ENCODE measurements at places on chromosomes 6 and 20.

GRCh38 chr6:36752187-36752885 is 54.7 kb downstream of the RAB44 start:
- no peak for DNase-seq

- DNase-seq: no peak
These were observed 220.9 kb downstream of the RFPL4B start for GRCh38 chr6:112568066-112568465.

DNA sequence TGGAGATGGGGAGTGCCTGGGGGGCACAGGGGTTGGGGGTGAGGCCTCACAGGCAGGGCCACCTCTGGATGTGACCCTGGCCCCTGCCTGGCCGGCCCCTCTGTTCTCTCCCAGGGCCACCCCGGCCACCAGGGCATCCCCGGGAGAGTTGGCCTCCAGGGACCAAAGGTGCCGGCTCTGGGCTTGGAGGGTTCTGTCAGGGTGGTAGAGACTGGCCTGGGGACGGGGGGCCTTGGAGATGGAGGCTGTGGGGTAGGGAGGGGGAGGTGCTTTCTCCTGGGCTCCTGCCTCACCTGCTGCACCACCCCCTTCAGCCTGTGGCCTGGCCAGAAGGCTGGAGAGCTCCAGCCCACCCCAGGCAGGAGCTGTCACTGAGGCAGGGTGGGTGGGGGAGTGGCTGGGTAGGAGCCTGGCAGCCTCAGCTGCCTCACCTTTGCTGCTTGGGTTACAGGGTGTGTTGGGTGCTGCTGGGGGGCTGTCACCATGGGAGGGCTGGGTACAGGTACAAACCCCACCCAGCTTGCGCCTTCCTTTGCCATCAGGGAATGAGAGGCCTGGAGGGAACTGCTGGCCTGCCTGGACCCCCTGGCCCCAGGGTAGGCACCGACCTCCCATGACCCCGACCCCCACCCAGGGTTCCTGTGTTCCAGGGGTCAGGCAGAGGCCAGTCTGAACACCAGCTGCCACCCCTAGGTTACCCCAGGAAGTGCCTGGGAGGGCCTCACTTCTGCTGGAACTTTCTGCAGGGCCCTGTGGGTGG is 32.7 kb downstream of the COL20A1 start:
- no peak for DNase-seq

DNA sequence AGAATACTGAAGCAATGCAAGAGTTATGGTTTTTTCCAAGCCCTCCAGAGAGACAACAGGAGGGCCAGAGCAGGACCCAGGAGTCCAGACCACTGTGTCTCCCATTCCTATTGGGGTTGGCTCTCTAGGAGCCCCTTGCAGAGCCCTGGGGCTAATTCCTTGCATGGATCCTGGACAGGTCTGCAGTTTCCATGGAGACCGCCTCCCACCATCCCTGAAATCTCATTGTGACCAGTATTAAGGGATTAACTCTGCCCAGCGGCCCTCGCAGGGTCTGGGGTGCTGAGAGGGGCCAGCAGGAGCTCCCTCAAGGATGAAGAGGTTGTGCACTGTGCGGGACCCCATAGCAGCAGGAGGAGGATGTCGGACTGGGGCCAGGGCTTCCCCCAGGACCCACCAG is 34.8 kb downstream of the HNF4A start:
- no peak for DNase-seq

GRCh38 chr20:34389206-34389953 is 26.3 kb downstream of the ITCH start:
- no peak for DNase-seq

GRCh38 chr6:155261111-155261900 is 2.5 kb upstream of the CLDN20 start:
- DNase-seq: no peak

DNA sequence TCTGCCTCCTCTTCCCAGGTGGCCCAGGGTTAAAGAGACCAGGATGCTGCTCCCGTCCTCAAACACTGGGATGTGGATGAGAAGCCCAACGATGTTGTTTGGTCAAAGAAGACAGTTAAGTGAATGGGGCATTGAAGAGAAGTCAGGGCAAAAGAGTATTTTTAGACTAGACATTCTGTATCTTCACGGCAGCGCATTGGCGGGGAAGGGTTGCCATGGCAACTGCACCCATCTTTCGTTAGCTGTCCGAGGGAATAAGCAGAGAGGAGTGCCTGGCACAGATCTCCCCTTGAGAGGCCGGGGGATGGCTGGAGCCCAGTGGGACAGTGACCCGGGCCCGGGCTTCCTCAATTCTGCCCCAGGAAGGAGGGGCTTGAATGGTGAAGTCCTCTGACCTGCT is 56.4 kb upstream of the GPR31 start:
- DNase-seq: no peak

DNA sequence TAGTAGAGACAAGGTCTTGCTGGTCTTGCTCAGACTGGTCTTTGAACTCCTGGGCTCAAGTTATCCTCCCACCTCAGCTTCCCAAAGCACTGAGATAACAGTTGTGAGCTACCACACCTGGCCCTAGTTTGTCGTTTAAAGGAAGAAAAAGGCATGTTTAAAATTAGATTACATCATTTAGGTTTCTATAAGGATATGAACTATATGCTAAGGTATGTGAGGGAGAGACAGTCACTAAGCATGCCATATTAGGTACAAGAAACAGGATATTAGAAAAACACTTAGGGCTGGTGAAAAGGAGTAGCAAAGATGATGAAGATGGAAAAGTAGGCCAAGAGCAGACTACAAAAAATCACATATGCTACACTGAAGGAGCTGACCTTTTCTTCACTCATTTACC is 106.4 kb downstream of the ASCC3 start:
- no peak for DNase-seq

DNA sequence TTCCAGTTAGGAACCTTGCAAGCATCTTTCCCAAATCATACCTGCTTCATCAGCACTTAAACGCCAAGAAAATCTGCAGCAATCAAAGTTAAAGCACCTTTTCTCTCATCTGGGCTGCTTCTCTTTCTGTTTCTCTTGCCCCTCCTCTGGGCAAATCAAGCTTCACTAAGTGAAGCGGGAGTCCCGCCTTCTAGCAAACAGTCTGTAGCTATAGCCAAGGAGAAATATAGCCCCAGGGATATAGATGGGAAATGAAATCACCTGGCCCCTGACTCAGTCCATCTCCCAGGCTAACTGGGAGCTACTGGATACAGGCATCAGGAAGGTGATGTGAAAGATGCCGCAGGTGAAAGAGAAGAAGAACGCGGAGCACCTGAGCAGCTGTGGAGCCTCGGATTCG is 481.9 kb downstream of the C6orf118 start:
- no peak for DNase-seq

- no peak for DNase-seq
These were observed 18.6 kb downstream of the ADTRP start for GRCh38 chr6:11760015-11760473.

All from stimulated activated CD4-positive, alpha-beta T cell treated with anti-CD3 and anti-CD28 coated beads, Interleukin-12 subunit alpha, Interleukin-12 subunit beta, amount 100 ng/mL, for 4 hours (primary cell).